Fibroblast of the aortic adventitia (primary cell): ENCODE measurements at places on chromosomes 2 and 18. TPM values are rescaled to one million over a fixed set of nuclear protein-coding genes. Genes with fewer than 3 reads are reported as not detected.

The SLC9A4 gene
- not detected in 2 replicates for total RNA-seq

The POLE4 gene
- total RNA-seq, result 27.4 and 44.3 TPM in 2 replicates

The ITGB6 gene
- total RNA-seq, result under 0.01 TPM in 1 of 2 replicates, not detected in the other

The METAP1D gene
- 4.0 and 14.3 TPM in 2 replicates for total RNA-seq

The EHD3 gene
- total RNA-seq, result 10.7 and 41.2 TPM in 2 replicates

The ANKRD30B gene
- 0.36 and 2.7 TPM in 2 replicates for total RNA-seq

The TMEM131 gene
- 11.9 and 45.1 TPM in 2 replicates for total RNA-seq

The LIPG gene
- total RNA-seq, result 2.7 and 3.2 TPM in 2 replicates

The TMEM127 gene
- 18.6 and 31.6 TPM in 2 replicates for total RNA-seq

The ABCG8 gene
- total RNA-seq, result not detected in 2 replicates

The MOCOS gene
- total RNA-seq, result 3.5 and 13.1 TPM in 2 replicates

The PMAIP1 gene
- 2.6 and 18.2 TPM in 2 replicates for total RNA-seq

The ALKAL2 gene
- 1.3 TPM in 1 of 2 replicates, not detected in the other for total RNA-seq

The B3GNT7 gene
- total RNA-seq, result 0.27 and 0.98 TPM in 2 replicates

The ZBTB7C gene
- 0.09 and 0.41 TPM in 2 replicates for total RNA-seq

The FBXO48 gene
- under 0.01 and 0.99 TPM in 2 replicates for total RNA-seq

The DOK6 gene
- 2.1 and 3.2 TPM in 2 replicates for total RNA-seq

The DHRS9 gene
- total RNA-seq, result 0.36 TPM in 1 of 2 replicates, not detected in the other

The REEP1 gene
- 0.27 TPM in 1 of 2 replicates, not detected in the other for total RNA-seq

The CENPA gene
- 9.2 TPM in 1 of 2 replicates, not detected in the other for total RNA-seq

The GATA6 gene
- 22.5 and 34.0 TPM in 2 replicates for total RNA-seq

The RAB17 gene
- 0.54 and 3.5 TPM in 2 replicates for total RNA-seq

The CABYR gene
- 4.6 and 7.3 TPM in 2 replicates for total RNA-seq

The SRD5A2 gene
- total RNA-seq, result 0.09 TPM in 1 of 2 replicates, not detected in the other

The ACMSD gene
- total RNA-seq, result not detected in 2 replicates

The PDE11A gene
- total RNA-seq, result not detected in 2 replicates

The FARSB gene
- total RNA-seq, result 6.5 and 34.3 TPM in 2 replicates

The MC2R gene
- total RNA-seq, result not detected in 2 replicates

The C2orf92 gene
- 1.9 and 2.0 TPM in 2 replicates for total RNA-seq

The TMEFF2 gene
- total RNA-seq, result 4.7 and 9.4 TPM in 2 replicates
